ENCODE measurements at places on chromosomes 5 and 9.
A peak's percentile ranks its signal among the peaks of the same experiment; 100 is the strongest.

- no peak for DNase-seq
Measured at GRCh38 chr5:55763746-55764420, 26.0 kb downstream of the DDX4 start.

DNA sequence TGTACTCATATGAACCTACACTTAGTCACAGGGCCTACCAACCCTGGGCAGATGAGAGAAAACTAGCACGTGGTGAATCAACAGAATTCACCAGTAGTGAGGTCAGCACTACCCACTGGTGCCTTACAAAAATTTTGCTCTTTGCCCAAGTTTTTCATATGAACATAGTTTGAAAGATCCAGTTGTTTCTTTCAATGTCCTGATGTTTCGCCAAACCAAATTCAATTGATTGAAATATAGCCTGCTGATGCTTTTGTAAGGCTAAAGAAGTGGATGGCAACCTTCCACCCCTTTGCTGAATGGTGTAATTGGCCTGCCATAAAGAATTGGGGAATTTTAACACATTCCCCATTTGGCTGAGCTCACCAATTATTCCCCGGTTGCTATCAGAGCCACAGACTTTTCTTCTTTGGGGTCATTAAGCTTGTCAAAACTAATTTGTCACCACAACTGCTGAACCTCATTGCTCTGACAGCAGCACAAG is 339.2 kb downstream of the GLIS3 start:
- DNase-seq, result peak; percentile 38

DNA sequence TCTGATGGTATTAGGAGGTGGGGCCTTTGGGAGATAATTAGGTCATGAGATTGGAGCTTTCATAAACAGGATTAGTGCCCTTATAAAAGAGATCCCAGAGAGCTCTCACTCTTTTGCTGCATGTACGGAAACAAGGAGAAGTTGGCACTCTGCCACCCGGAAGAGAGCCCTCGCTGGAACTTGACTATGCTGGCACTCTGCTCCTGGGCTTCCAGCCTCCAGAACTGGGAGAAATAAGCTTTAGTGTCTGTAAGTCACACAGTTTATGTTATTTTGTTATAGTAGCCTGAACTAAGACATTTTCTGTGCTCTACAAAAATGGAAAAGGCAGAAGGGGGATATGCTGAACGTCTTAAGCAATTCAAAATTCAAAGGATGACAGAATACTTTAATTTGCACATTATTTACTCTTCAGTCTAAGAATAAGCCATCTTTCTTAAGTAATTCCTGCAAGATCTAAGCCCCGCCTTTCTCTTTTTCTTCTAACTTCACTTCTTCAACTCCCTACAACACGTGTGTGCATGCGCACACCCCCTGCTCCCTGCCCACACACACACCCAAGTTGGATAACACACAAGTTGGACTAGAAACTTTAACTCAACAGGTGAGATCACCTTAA is 17.3 kb downstream of the NFIB start:
- no peak for DNase-seq

- no peak for DNase-seq
Measured at GRCh38 chr5:57531333-57531732, 48.7 kb upstream of the ACTBL2 start.

DNA sequence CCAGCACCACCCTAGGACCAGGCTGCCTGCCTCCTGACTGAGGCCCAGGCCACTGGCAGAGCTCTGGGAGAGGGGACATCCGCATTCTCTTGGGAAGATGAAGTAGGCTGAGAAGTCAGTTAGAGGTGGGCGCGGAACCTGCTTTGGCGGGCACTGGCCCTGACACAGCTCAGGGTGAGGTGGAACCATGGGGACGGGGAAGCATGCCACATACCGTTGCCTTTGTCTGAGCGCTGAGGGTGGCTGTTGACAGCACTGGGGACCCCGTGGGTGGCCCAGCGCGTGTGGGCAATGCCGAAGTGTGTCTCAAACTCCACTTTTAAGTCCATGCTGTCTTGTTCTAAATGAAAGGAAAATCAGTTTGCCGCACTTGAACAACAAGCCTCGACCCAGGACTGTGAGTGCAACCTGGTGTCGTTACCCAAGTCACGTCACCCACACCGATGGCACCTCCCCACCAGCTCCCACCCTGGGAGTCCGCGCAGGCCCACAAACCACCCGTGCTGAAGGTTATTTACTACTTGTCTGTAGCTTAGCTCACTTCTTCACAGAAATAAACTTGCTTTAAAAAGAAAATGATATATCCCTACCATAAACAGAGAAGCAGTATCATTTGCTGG is 17.4 kb downstream of the GFPT2 start:
- no peak for DNase-seq

GRCh38 chr9:87479801-87480201 is 17.9 kb upstream of the DAPK1 start:
- DNase-seq, result peak; percentile 73

GRCh38 chr5:68268101-68268851 is 52.7 kb downstream of the PIK3R1 start:
- DNase-seq, result no peak

DNA sequence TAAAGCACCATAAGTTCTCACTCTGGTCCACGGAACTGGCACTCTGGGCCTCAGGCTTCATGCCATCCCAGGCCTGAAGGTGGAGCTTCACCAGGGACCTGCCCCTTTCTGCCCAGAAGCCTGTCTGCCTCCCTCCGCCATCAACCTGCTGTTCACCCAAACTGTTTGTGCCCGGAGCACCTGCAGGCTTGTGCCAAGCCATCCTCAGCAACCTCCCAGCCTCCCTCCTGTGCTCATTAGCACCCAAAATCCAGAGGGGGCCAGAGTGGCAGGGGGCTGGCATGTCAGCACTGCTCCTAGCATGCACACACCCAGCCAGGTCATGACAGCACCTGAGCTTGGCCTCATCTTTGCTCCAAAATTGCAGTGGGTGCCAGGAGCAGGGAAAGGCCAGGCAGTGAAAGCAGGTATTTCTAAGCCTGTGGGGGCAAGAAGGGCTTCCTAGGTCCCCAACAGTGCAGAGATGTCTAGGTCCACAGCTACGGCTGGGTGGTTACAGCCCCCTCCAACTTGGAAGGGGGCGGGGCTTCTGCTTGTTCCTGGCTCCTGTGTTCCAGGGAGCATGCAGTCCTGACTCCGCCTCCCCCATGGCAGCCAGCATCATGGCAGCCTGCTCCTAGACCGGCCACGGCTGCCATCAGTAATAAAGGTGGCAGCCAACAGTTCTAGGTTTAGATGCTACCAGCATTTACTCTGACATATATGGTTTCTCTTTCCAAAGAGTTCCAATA is 85.1 kb downstream of the GIN1 start:
- no peak for DNase-seq
